ENCODE measurements at places on chromosomes 13 and 19.

DNA sequence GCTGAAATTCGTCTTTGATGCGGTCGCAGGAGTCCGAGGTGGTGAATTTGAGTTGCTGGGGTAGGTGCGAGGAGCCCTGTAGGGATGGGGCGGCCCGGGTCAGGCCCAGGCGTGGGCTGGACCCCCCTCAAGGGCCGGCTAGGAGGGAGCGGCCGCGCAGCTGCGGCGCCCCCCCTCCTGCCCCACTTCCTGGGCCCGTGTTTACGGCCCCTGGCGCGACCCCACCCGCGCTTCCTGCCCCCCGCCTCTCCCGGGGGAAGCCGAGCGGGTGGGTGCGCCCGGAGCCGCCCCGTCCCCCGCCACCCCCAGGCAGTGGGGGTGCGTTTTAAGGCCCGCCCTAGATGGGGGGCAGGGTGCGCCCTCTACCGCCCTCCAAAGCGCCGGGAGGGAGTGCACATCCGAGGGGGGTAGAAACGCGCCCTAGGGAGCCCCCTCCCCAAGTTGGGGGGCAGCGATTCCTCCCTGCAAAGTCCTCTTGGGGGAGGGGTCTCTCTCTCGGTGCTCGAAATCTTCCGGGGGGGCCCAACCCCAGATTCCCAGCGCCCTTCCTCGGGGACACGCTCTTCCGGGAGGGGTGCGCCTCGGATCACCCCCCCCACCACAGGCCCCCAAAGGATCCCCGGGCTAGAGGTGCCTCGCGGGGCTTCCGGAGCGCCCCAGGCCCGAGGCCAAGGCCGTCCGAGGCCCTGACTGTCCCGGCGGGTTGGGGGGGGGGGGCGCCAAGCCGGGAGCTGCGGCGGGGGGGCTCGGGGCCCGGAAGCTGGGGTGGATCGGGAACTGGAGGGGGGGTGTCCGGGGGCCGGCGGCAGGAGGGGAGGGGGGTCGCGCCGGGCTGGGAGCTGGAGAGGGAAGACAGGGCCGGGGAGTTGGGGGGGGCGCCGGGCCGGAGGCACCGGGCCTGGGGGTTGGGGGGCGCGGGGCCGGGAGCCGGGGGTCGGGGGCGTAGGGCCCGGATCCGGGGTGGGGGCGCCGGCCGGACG lies 823 bp downstream of the TLE5 start:
- DNase-seq: peak; percentile 84

GRCh38 chr13:98189841-98190505 lies 12.9 kb upstream of the RNF113B start:
- DNase-seq: no peak

DNA sequence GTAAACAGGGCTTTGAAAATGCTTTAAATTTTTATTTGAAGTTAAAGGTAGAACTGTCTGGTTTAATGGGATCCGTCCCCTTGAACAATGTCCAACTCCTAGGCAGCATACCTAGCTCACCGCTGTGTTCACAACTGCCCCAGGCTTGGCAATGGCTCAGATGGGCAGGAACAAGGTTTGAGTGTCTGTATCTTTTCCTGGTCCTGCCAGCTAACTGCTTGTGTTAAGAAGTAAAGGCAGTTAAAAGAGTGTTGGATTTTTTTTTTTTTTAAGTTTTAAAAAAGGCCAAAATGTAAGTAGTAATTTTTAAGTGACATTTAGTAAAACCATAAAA lies 66.7 kb upstream of the FNDC3A start:
- no peak for DNase-seq

DNA sequence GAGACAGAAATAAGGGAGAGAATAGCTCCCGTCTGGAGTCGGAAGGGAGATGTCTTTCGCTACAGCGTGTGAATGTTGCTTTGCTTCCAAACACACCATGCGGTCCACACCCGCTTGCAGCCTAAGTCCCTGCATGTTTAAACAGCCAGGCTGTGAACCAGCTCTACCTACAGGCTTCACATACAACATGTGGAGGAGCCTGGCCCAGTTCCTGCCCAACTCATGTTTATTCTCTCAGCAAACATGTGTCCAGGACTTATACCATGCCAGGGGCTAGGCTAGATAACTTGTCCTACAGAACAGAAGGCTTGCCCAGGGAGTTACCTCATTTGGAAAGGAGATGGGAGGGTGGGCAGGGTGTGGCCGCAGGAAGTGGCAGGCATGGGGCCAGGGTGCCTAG lies 181.5 kb downstream of the FOXO1 start:
- no peak for DNase-seq

DNA sequence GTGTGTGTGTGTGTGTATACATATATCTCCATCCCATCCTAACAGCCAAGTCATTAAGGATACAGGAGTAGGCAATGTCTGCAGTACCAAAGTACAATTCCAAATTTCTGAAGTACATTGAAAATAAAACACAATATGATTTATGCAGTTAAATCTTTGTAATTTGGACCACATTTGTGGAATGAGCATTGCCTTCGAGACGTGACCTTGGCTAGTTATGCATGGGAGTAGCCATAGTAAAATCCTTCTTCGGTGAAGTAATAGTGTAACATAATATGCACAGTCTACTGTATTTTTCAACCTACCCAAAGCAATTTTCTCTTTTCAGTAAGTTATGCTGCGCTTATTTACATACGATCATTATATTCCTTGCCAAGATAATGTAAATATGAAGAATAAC lies 665.7 kb upstream of the GPC6 start:
- no peak for DNase-seq

DNA sequence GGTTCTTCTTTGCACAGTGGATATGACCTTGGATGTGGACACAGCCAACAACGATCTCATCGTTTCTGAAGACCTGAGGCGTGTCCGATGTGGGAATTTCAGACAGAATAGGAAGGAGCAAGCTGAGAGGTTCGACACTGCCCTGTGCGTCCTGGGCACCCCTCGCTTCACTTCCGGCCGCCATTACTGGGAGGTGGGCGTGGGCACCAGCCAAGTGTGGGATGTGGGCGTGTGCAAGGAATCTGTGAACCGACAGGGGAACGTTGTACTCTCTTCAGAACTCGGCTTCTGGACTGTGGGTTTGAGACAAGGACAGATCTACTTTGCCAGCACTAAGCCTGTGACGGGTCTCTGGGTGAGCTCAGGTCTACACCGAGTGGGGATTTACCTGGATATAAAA lies 9.4 kb downstream of the RFPL4AL1 start:
- no peak for DNase-seq

- no peak for DNase-seq
These were observed 410.0 kb downstream of the FGF9 start for GRCh38 chr13:22080832-22081231.

DNA sequence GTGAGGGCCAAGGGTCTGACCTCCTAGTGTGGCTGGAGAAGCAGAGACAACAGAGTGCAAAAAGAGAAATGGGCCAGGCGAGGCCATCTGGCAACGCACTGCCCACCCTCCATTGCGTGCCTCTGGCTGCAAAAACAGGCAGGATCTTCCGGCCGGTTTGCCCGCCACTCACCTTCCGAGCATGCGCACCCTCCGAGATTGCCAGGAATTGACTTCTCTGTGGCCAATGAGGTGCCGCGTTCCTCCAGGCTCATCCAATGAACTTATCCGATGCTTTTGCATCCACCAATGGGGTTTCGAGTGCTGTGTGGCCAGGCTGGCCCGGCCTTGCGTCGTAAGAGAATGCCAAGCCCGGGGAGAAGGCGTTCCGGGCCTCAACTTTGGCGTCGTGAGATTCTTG lies at the start of gene TEX101:
Gene TEX101, plus strand, starts transcription at position 337 of the 400 bp plus-strand sequence. CDS start 1,030 bp downstream, outside the sequence.
- DNase-seq: no peak

- no peak for DNase-seq
These were observed 68.8 kb downstream of the TSHZ3 start for GRCh38 chr19:31280287-31281006.

- no peak for DNase-seq
These were observed 172.7 kb downstream of the B3GLCT start for GRCh38 chr13:31372454-31372853.

GRCh38 chr13:30818323-30818960 lies 83.1 kb downstream of the ALOX5AP start:
- DNase-seq: no peak

DNA sequence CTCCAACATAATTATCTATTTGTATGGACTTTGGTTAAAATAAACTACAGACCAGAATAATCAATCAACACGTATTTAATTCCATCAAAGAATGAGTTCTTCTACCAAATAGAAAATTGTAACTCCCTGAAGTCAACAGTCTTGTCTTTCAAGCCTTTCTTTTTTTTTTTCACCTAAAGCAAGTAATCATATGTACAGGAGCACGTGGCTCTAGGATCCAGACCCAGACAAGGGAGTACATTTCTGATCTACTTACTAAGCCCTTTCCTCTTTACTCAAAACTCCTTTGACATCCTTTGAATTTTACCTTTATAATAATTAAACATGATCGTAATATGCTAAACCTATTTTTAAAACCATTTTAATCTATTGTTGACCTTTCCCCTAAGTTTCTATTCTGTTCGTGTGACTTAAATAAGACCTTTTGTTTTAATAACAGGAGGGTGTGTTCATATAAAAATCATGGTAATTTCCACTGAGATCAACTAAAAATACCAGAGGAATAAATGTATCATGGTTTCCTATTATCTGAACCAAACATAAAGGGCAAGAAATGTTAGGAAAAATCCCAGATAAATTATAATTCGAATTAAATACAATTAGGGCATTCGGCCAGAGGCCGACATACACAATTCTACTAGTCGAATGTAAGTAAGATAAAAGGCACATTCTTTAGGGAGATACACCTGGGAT lies 1.7 kb downstream of the SLC7A1 start:
- no peak for DNase-seq

DNA sequence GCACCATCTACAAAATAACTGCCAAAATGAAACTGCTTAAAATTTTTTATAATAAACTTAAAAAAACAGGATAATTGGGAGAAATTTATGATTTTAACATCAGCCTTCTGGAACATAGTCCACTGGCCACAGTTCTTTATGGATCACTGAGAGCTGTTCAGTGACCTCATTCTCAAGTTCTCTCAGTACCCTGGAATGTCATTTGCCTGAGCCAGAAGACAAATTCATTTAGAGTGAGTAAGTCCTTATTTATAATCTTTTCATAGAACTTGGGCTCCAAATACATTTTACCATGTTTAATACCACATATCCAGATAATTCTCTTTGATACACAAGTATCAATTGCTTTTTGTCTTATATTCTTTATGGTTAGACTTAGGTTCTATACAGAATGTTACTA lies 87.6 kb downstream of the CAB39L start:
- no peak for DNase-seq

DNA sequence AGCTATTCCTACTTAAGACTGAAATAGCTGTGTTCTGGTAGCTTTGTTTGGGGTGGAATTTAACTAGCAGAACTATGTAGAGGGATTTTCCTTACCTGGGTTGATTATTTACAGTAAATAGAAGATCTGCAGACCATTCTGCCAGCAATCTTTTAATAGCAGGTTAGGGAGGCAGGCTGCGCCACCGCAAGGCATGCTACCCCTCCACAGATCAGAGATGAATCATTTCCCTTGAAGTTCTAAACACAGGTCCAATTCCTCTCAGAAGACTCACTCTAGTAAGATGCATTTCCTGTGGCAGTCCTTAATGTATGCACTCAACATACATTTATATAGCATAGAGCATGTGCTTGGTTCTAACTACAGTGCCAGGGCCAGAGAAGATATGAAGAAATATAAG lies 109.0 kb downstream of the TNFRSF19 start:
- no peak for DNase-seq

DNA sequence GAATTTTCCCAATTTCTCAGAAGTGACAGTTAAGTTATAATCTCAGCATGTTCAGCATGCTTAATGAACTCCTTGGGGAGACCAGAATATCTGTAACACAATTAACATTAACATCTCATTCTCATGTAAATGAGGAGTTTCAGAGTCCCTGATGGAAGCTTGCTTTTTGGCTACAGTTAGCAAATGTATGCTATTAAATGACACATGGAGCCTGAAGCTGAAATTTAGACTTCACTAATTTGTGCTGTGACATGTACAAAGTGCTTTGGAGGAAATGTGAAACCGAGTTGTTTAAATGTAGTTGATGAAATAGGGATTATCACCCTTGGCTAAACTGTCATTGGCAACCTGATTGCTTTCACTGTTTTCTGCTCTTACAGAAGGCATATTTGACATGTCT lies 2265.1 kb upstream of the PCDH20 start:
- no peak for DNase-seq

DNA sequence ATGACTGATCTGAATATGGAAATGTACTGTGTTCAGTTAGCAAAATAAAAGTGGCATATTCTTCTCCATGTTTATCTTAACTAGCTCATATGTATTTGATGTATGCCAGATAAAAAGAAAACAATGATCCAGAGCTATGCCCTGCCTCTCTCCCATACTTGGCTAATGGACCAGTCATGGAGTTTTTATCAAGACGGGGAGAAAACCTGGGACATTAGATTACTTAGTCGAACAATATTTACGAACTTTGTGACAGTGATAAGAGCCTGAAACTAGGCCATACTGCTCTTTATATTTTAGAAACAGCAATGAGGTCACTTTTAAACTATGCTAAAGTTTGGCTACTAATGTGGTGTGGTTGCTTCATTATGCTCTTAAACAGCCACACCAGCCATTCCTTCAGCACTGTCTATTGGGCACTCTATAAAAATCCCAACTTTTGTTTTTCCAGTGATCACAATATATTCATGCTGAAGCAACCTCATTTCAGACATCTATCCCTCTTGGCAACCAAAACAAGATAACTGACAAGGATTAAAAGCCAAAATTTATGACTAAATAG lies 265.0 kb downstream of the FGF14 start:
- DNase-seq: no peak

GRCh38 chr13:36997716-36998427 lies 1.3 kb downstream of the ALG5 start:
- no peak for DNase-seq

- DNase-seq: no peak
These were observed 1872.9 kb upstream of the PCDH20 start for GRCh38 chr13:63288576-63288975.

DNA sequence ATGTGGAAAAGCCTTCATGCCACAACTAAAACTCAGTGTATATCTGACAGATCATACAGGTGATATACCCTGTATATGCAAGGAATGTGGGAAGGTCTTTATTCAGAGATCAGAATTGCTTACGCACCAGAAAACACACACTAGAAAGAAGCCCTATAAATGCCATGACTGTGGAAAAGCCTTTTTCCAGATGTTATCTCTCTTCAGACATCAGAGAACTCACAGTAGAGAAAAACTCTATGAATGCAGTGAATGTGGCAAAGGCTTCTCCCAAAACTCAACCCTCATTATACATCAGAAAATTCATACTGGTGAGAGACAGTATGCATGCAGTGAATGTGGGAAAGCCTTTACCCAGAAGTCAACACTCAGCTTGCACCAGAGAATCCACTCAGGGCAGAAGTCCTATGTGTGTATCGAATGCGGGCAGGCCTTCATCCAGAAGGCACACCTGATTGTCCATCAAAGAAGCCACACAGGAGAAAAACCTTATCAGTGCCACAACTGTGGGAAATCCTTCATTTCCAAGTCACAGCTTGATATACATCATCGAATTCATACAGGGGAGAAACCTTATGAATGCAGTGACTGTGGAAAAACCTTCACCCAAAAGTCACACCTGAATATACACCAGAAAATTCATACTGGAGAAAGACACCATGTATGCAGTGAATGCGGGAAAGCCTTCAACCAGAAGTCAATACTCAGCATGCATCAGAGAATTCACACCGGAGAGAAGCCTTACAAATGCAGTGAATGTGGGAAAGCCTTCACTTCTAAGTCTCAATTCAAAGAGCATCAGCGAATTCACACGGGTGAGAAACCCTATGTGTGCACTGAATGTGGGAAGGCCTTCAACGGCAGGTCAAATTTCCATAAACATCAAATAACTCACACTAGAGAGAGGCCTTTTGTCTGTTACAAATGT lies 16.4 kb downstream of the ZNF175 start:
- DNase-seq: no peak

All from GM12891 (cell line).